ENCODE measurements at places on chromosomes 2 and 18. TPM values are rescaled to one million over a fixed set of nuclear protein-coding genes. Genes with fewer than 3 reads are reported as not detected.

- H3K27ac ChIP-seq: no peak overlapping the region
- no peaks in the 10 kb centered on the region for H3K36me3 ChIP-seq
- H3K4me1 ChIP-seq: no peaks in the 10 kb centered on the region
- H3K4me3 ChIP-seq: no peak overlapping the region
- no peaks in the 10 kb centered on the region for H3K27me3 ChIP-seq
- no peak for DNase-seq
Observed at GRCh38 chr2:239431536-239431935, 30.7 kb upstream of the HDAC4 start.

Gene LIPG
- 11.8 TPM for total RNA-seq

DNA sequence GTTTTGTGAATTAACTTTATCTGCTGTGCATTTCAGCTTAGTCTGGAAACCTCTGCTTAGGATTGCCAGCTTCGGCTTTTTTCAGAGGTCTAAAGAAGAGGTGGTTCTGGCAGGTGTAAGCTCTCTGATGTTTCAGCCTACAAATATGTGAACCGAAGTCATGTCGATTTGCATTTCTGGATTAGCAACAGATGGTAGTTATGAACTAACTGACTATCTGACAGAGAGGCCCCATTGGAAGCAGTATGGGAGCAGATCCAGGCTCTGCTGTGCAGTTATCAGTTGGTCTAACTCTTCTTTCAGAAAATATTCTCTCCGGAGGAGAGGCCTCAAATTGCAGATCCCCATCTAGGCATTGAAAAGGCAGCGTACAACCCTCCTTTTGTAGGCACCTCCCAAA lies 32.7 kb upstream of the SPRED2 start:
- no peak overlapping the region for H3K27ac ChIP-seq
- no peaks in the 10 kb centered on the region for H3K27me3 ChIP-seq
- no peaks in the 10 kb centered on the region for H3K36me3 ChIP-seq

GRCh38 chr2:152618193-152618564 lies 99.1 kb downstream of the PRPF40A start:
- no peak overlapping the region for H3K4me3 ChIP-seq
- H3K27ac ChIP-seq: no peak overlapping the region
- no peaks in the 10 kb centered on the region for H3K27me3 ChIP-seq

- no peak for DNase-seq
- no peaks in the 10 kb centered on the region for H3K4me1 ChIP-seq
- H3K27me3 ChIP-seq: no peaks in the 10 kb centered on the region
- H3K36me3 ChIP-seq: no peaks in the 10 kb centered on the region
Observed at GRCh38 chr2:205975082-205975949, 110.7 kb downstream of the INO80D start.

DNA sequence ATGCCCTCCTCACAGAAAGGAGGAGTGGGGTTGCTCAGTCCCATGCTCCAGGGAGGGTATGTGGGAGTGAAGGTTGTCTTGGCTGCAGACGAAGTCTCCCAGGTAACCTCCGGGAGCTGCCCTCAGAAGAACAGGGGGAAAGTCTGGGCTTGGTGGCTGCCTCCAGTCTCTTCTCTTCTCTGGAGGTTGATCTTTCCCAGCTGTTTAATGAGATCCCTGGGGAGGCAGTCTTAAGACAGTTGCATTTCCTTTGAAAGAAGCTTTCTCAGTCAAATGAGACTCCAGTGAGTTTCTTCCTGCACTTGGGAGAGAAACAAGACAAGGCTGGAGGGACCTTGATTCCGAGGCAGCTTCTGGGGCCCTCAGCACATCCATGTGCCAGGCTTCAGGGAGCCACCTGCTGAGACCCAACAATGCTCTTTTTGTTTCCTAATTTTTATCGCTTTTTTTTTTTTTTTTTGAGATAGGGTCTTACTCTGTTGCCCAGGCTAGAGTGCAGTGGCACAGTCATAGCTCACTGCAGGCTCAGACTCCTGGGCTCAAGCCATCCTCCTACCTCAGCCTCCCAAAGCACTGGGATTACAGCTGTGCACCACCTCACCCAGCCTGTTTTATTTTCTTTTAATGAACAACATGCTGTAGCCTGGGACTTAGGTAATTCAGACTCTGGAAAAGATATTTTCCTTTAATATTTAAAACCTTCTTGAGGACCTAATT lies 71.7 kb upstream of the TPO start:
- no peaks in the 10 kb centered on the region for H3K36me3 ChIP-seq
- no peak overlapping the region for H3K27ac ChIP-seq
- no peak overlapping the region for H3K4me3 ChIP-seq

DNA sequence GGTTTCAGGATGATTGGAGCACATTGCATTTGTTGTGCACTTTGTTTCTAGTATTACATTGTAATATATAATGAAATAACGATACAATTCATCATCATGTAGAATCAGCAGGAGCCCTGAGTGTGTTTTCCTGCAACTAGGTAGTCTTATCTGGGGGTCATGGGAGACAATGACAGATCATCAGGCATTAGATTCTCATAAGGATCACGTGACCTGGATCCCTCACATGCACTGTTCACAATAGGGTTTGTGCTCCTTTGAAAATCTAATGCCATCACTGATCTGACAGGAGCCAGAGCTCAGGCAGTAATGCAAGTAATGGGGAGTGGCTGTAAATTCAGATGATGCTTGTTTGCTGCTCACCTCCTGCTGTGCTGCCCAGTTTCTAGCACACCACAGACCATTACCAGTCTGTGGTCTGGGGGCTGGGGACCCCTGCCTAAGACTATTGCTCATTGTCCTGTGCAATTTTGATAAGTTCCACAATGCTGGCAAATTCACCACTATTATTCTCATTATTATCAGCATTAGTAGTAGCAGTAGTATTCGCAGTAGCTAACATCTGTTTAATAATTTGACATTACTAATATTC lies 428.7 kb upstream of the TNP1 start:
- H3K4me1 ChIP-seq: peaks cover 10% of the 10 kb centered on the region
- no peaks in the 10 kb centered on the region for H3K36me3 ChIP-seq
- H3K27me3 ChIP-seq: no peaks in the 10 kb centered on the region
- DNase-seq: no peak
- H3K27ac ChIP-seq: no peak overlapping the region
- no peak overlapping the region for H3K4me3 ChIP-seq

- peaks cover 2% of the 10 kb centered on the region for H3K4me1 ChIP-seq
- H3K27ac ChIP-seq: no peak overlapping the region
- H3K27me3 ChIP-seq: no peaks in the 10 kb centered on the region
Observed at GRCh38 chr2:45889053-45889452, 237.6 kb downstream of the PRKCE start.

Gene AQP12B
- not detected for total RNA-seq

Gene HTR2B
- not detected for total RNA-seq

Gene SERPINB11
- total RNA-seq: not detected

DNA sequence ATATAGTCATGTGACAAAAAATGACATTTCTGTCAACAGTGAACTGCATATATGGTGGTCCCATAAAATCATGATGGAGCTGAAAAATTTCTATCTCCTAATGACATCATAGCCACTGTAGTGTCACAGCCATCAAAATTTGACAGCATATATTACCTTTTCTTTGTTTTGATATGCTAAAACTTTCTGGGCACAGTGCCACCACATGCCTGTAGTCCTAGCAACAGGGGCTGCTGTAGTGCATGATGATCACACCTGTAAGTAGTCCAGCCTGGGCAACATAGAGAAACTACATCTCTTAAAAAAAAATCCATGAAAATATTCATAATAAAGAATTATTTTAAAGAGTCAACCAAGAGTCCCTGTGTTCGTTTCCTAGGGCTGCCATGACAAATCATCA lies 155.5 kb upstream of the SERTAD2 start:
- no peak overlapping the region for H3K27ac ChIP-seq
- no peak for DNase-seq
- no peak overlapping the region for H3K4me3 ChIP-seq
- H3K4me1 ChIP-seq: no peaks in the 10 kb centered on the region
- no peaks in the 10 kb centered on the region for H3K27me3 ChIP-seq

DNA sequence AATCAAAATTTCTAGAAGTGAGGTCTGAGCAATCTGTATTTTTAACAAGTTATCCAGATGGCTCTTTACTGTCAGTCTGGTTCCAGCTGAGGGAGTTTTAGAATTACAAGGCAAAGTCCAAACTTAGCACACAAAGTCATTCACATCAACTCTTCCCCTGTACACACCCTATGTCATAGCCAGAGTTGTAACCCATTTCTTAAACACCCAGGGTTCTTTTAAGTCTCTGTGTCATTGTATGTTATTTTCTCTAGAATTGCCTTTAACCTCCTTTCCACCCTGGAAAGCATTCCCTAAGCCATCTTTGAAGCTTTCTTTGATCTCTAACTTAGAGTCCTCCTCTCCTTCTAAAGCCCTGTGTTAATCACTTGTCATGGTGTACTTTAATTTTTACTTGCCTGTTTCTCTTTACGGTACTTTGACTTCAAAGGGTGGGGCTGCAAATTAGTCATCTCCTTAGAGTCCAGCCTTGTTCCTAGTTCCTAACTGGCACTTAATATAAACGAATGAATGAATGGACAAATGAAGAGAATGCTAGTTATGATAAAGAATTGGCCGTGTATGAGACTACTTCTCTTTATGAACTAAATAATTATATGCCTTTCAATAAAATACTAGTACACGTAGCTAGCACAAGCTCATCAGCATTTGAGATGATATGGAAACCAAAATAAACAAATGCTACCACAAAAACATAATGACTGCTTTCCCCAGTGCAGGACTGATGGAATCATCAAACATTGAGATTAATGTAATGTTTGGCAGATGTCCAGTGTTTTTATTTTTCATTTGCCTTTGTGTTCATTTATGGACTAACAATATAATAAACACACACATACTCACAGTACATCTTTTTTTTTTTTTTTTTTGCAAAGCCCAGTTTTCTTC lies 11.9 kb upstream of the ACTR3 start:
- no peak for DNase-seq
- H3K4me3 ChIP-seq: no peak overlapping the region
- H3K27ac ChIP-seq: no peak overlapping the region
- H3K36me3 ChIP-seq: no peaks in the 10 kb centered on the region

Gene POMC
- 2.2 TPM for total RNA-seq

- H3K4me3 ChIP-seq: no peak overlapping the region
- no peak overlapping the region for H3K27ac ChIP-seq
- no peak for DNase-seq
- H3K4me1 ChIP-seq: no peaks in the 10 kb centered on the region
- no peaks in the 10 kb centered on the region for H3K27me3 ChIP-seq
Observed at GRCh38 chr2:151841047-151841424, 12.8 kb upstream of the ARL5A start.

Gene MAP2
- 5.9 TPM for total RNA-seq

GRCh38 chr2:86243950-86244733 lies 44.9 kb downstream of the MRPL35 start:
- DNase-seq: no peak
- H3K27me3 ChIP-seq: no peaks in the 10 kb centered on the region
- no peaks in the 10 kb centered on the region for H3K4me1 ChIP-seq
- no peak overlapping the region for H3K27ac ChIP-seq
- H3K36me3 ChIP-seq: no peaks in the 10 kb centered on the region
- no peak overlapping the region for H3K4me3 ChIP-seq

- no peaks in the 10 kb centered on the region for H3K4me1 ChIP-seq
- DNase-seq: no peak
- no peaks in the 10 kb centered on the region for H3K27me3 ChIP-seq
- no peaks in the 10 kb centered on the region for H3K36me3 ChIP-seq
- H3K4me3 ChIP-seq: no peak overlapping the region
Observed at GRCh38 chr18:23970161-23971096, 44.1 kb upstream of the TTC39C start.

Gene OTX1
- total RNA-seq: 3.3 TPM

DNA sequence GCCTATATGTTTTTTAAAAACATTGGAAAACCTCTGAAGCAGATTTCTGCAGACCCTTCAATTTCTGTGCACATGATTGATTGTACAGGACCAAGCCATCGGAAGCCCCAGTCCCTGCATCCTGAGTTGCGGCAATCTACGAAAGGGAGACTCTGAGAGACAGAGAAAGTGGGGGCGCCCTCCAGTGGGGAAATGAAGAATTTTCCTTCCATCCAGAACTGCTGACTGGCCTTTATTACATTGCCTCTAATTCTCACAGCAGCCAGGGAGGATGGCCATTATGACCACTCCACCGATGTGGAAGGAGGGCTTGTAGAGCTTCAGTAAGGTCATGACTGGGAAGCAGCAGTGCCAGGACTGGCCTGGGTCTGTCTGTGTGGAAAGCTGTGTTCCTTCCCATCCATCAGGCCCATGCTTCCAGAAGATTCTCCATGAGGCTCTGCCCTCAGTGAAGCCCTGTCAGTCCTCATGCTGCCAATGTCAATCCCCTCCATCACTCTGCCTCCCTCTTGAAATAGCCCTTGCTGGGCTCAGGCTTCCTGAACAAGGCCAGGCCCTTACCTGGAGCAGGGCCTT lies 20.0 kb upstream of the RESP18 start:
- H3K4me1 ChIP-seq: peaks cover 3% of the 10 kb centered on the region
- H3K36me3 ChIP-seq: no peaks in the 10 kb centered on the region
- no peak overlapping the region for H3K4me3 ChIP-seq
- H3K27ac ChIP-seq: no peak overlapping the region
- peaks cover 7% of the 10 kb centered on the region for H3K27me3 ChIP-seq
- peak; percentile 43 for DNase-seq

GRCh38 chr2:20145497-20146193 lies 79.3 kb downstream of the SDC1 start:
- H3K36me3 ChIP-seq: no peaks in the 10 kb centered on the region
- no peaks in the 10 kb centered on the region for H3K27me3 ChIP-seq
- H3K4me1 ChIP-seq: peaks cover 6% of the 10 kb centered on the region
- no peak for DNase-seq
- H3K4me3 ChIP-seq: no peak overlapping the region
- H3K27ac ChIP-seq: no peak overlapping the region

DNA sequence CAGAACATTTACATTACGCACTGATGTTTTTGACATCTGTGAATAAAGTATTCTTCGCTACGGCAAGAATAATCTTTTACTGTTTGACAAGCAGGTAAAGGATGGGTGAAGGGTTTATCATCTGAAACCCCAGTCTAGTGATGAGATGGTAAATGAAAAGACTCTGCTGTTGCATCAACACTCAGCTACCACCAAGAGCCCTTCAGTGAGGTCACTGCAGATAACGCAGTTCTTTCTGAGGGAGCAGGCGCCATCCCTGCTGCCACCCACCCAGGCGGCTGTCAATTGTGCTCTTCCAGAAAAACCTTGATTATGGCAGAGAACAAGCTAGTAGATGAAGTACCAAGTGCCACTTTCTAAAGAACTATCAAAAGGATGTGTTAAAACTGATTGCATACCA lies 58.7 kb downstream of the ABCG8 start:
- no peak overlapping the region for H3K4me3 ChIP-seq
- H3K36me3 ChIP-seq: peaks cover 52% of the 10 kb centered on the region
- H3K4me1 ChIP-seq: no peaks in the 10 kb centered on the region
- DNase-seq: no peak

DNA sequence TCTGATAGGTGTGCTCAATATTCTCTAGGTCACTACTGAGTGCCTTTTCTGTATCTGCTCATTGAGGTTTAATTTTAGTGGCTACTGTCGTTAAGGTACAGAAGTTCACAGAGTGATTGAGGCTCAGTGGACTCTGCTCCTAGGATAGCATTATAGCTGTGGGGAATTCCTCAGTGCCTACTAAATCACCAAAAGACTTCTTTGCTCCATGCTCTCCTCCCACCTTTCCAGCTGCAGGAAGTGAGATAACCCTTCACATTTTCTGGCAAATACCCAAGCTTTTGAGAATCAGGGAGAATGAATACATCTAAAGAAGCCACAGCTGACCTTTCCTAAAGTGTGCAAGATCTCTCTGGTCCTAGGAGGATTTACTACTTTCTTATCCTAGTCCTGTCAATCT lies 95.2 kb upstream of the FSIP2 start:
- DNase-seq: no peak
- H3K36me3 ChIP-seq: no peaks in the 10 kb centered on the region
- H3K27ac ChIP-seq: no peak overlapping the region
- no peaks in the 10 kb centered on the region for H3K4me1 ChIP-seq
- H3K4me3 ChIP-seq: no peak overlapping the region

GRCh38 chr18:9731380-9731779 lies 23.3 kb downstream of the RAB31 start:
- H3K27me3 ChIP-seq: no peaks in the 10 kb centered on the region
- H3K27ac ChIP-seq: no peak overlapping the region
- no peaks in the 10 kb centered on the region for H3K36me3 ChIP-seq

Gene RTTN
- 21.4 TPM for total RNA-seq

Gene CEBPZ
- 201 TPM for total RNA-seq

Measured in H1 (cell line).